Suprapubic skin (tissue), 4 donors: ENCODE measurements at places on chromosomes 5 and 9. TPM values are rescaled to one million over a fixed set of nuclear protein-coding genes. Genes with fewer than 3 reads are reported as not detected.

The RLN2 gene
- not detected for total RNA-seq

The EPB41L4B gene
- total RNA-seq, result 22.4 TPM

The SELENOP gene
- 286 TPM for total RNA-seq

The CDO1 gene
- total RNA-seq, result 6.0 TPM

The PDLIM7 gene
- total RNA-seq, result 41.3 TPM
